Activated CD8-positive, alpha-beta memory T cell treated with anti-CD3 and anti-CD28 coated beads for 48 hours (primary cell): ENCODE measurements at places on chromosomes 2 and 18.

DNA sequence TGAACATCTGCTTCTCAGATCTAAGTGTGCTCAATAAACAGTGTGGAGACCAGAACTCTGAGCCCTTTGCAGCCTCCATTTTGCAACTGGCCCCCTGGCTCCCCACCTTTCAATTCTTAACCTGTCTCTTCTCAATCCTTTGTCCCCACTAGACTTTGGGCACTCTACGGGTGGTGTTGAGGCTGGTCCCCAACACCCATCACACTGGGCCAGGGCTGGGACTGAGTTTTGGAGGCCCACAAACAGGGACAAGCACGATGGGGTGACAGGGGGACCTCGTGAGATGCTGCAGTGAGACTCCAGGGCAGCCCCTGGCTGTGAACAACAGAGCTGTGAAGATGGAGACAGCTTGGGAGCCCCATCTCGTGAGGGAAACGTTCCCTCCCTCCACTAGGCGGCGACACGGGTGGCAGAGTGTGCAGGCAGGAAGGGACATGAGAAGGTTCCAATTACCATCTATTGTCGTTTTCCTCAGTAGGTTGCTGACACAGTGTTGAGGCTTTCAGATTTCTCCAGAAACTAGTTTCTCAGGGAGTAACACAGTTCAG lies 1.2 kb downstream of the ANKMY1 start:
- DNase-seq = peak; percentile 37

DNA sequence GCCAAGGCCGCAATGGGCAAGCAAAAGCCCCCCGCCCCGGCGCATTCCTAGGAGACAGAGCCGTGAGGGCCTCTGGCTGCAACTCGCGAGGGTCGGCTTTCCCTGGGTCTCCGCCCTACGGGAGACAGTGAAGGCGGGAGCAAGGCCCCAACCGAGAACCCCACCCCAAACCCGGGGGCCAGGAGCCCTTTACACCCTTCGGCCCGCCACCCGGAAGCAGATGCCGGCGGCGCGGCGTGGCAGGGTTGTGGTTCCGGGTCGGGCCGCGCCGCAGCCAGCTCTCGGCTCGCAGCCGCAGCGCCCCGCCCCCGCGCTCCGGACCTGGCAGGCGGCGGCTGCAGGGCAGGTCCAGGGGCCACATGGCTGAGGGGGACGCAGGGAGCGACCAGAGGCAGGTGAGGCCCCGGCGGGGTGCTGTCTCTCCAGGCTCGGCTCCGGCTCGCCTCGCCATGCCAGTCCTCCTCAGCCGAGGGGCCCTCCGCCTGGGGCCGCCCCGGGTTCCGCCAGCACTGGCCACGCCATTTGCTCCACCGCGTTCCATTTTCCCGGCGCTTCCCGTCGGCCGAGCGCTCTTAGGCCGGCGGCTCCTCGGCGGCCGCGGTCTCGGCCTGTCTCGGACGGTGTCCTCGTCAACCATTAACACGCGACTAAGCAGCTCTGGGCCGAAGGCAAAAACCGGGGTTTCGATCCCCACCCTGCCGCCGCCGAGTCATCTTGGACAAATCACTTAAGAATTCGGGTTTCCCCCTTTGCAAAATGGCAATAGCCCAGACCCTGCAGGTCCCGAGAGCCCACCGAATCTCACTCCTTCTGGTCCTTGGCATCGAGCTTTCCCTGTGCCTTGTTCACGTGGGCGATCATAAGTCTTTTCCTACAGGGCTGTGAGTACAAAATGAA lies at the start of gene IMPACT:
Gene IMPACT, plus strand, starts transcription at position 273 of the 897 bp plus-strand sequence. Its CDS starts 87 bp downstream, at position 360.
- peak; percentile 53 for DNase-seq

GRCh38 chr2:205607146-205607545 lies 75.2 kb upstream of the NRP2 start:
- no peak for DNase-seq

DNA sequence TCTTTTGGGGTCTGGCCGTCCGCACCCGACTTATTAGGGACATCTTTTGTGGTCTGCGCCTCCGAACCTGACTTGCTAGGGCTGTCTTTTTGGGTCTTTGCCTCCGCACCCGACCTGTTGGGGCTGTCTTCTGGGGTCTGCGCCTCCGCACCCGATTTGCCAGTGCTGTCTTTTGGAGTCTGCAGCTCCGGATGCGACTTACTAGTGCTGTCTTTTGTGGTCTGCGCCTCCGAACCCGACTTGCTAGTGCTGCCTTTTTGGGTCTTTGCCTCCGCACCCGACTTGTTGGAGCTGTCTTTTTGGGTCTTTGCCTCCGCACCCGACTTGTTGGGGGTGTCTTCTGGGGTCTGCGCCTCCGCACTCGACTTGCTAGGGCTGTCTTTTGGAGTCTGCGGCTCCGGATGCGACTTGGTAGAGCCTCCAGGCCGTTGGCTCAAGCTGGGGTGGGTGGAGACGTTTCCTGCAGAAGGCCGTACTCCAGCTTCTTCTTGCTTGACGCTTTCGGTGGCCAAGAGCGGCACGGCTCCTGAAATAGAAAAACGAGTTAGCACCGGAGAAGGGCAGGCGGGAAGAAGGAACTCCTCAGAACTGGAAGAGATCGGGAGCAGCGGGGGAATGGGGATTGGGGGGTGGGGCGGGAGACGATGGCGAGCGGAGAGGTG lies 498 bp downstream of the TGOLN2 start:
- peak; percentile 38 for DNase-seq

DNA sequence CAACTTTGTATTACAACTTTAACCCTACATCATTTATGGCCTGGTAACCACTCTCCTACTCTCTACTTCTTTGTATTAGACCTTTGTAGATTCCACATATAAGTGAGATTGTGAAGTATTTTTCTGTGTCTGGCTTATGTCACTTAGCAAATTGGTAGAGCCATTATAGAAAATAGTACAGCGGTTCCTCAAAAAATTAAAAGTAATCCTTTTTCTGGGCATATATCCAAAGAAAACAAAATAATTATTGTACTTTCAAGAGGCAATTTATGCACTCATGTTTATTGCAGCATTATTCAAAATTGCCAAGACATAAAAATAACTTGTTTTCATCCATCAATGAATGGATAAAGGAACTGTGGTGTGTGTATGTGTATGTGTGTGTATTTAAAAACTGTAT lies 537.5 kb upstream of the FSIP2 start:
- DNase-seq = no peak

DNA sequence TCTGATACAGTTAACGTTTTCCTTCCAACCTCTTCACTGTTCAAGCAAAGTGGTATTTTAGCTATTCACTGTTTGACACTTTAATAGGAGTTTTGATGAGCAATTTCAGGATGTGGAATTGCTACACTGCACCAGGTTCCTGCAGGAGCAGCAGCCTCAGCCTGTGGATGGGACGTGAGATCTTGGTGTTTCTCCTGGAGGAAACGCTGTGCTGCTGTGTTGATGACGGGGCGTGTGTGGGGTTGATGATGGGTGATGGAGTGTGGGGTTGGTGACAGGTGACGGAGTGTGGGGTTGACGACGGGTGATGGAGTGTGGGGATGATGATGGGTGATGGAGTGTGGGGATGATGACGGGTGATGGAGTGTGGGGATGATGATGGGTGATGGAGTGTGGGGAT lies 98.9 kb downstream of the RTP5 start:
- no peak for DNase-seq

DNA sequence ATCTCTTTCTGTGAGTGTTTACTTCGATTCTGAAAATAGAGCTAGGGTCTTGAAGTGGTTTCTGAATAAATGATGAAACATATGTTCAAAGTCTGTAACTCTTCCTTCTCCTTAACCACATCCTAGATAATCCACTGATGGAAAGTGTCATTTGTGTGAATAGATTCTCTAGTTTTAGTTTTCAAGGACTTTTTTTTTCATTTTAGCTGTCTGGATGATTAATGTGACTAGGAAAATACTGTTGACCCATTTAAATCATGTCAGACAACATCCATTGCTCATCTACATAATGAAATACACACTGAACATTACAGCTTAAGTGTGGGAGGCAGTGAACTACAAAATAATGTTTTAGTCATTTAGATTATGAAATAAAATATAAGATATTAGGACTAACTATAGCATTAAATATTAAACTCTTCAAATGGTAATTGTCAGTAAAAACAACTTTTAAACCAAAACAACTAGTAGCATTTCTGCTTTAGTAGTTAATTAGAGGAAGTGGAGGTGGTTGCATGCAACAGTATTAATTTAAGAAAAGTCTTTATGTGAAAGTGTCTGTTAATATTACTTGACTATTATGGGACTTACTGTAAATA lies 39.1 kb upstream of the DLX1 start:
- DNase-seq = no peak

DNA sequence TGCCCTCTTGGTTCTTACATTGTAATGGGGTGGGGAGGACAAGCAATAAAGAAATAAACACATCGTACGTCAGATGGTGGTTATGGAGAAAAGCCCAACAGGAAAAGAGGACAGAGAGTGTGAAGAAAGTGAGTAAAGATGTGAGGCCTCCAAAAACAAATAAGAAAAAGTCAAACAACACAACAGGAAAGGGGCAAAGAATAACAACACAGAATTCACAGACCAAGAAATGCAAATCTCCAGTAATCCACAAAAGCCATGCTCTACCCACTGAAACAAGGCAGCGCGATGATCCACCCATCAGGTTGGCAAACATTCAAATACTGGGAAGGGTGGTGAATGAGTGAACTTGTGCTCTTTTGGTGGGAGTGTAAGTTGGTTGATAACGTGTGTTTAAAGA lies 16.7 kb upstream of the DUSP2 start:
- no peak for DNase-seq

DNA sequence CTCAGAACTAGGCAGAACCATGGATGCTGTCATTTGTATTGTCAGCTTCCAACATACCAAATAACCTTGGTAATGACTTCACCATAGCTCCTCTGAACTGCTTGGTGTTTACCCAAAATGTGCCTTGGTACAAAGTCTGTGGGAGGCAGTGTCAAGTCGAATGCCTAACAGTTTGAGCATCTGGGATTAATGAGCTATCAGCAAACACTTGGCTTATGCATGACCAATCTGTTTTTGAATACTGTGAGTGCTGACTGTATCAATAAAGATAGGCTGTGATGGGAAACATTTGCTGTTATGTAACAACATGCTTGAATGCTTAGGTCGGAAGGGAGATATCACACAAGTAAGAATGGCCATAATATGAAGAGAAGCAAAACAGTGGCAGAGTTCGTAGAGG lies 455.4 kb downstream of the CMPK2 start:
- no peak for DNase-seq

GRCh38 chr18:39326772-39327171 lies 1761.2 kb upstream of the CELF4 start:
- DNase-seq = no peak

GRCh38 chr2:69911985-69912563 lies 2.8 kb upstream of the MXD1 start:
- DNase-seq = no peak

DNA sequence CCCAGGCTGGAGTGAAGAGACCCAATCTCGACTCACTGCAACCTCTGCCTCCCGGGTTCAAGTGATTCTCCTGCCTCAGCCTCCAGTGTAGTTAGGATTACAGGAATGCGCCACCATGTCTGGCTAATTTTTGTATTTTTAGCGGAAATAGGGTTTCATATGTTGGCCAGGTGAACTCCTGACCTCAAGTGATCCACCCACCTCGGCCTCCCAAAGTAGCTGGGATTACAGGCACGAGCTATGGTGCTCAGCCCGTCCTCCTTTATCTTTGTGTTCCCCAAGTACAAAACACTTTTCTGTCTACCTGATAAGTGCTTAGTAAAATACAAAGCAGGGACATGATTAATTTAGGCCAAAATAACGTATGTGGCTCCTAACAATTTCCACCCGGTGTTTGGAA lies 91.2 kb upstream of the STK17B start:
- no peak for DNase-seq

DNA sequence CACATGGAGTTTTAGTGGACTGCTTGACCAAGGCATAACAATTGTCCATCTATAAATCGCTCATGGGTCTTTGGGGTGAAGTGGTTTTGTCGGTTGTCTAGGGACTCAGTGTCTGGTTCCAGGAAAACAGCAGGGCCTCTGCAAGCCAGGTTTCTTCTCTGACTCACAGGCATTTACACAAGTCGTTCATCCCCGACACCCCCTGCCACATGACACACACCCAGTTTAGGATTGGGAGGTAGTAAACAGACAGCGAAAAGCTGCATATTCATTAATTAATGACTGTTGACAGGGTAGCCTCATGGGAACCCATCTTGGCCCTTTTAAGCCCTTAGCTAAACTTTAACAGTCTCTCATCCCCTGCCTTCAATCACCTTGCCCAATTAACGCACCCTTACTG lies 194.8 kb upstream of the ACVR2A start:
- DNase-seq = no peak
